Sigmoid colon (tissue), 7 donors: ENCODE measurements at places on chromosomes 4 and X. TPM values are rescaled to one million over a fixed set of nuclear protein-coding genes. Genes with fewer than 3 reads are reported as not detected.
A peak's percentile ranks its signal among the peaks of the same experiment; 100 is the strongest.

The ZNF732 gene
- not detected for total RNA-seq

The ASB12 gene
- total RNA-seq: not detected

The PLXNB3 gene
- 13.2 TPM for total RNA-seq

The NXF2 gene
- total RNA-seq: not detected

The TCEAL6 gene
- not detected for total RNA-seq

The CT45A2 gene
- not detected for total RNA-seq

The RTL3 gene
- total RNA-seq: 0.95 TPM

The TMEM192 gene
- total RNA-seq: 4.7 TPM

The IL13RA1 gene
- total RNA-seq: 54.2 TPM

The SLC26A1 gene
- not detected for total RNA-seq

The ZXDB gene
- total RNA-seq: 10.3 TPM

The ADAMTS3 gene
- 0.81 TPM for total RNA-seq

DNA sequence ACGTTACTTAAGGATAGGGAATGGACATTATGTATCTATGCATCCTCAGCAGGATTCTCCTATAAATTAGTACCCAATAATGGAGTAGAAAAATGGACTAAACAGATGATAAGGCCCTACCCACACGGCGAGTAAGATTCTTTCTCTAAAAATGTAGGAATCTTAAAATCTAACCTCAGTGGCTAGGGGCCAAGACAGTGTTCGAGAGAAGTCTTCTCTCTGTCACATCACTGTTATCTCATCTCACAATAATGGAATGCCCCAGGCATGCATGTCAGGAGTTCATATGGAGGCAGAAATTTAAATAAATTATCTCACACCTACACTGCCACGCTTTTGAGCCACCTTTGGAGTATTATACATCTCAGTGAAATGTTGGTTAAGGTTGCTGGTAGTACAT, 132.9 kb downstream of the LDB2 start:
- no peak for DNase-seq

GRCh38 chr4:162456106-162456505, 292.3 kb upstream of the FSTL5 start:
- no peak for DNase-seq

DNA sequence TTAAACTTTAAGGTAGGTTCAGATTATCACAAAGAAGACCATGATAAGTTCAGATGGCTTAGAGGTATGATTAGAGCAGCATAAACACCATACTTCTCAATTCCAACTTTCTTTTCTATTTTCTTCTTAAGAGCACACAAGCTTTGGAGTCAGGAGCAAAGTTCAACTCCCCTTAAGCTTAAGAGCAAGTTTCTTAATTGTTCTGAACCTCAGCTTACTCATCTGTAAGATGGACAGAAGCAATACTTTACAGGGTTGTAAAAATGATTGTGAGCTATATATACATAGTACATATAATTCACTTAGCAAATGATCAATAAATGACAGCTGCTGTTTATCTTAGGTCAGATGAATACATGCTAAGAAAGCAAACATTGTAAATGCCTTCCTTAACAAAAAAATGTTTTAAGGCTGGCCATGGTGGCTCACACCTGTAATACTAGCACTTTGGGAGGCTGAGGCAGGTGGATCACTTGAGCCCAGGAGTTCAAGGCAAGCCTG, 25.0 kb upstream of the RPS3A start:
- DNase-seq: no peak

GRCh38 chr4:12701384-12701783, 782.8 kb downstream of the RAB28 start:
- DNase-seq: no peak

DNA sequence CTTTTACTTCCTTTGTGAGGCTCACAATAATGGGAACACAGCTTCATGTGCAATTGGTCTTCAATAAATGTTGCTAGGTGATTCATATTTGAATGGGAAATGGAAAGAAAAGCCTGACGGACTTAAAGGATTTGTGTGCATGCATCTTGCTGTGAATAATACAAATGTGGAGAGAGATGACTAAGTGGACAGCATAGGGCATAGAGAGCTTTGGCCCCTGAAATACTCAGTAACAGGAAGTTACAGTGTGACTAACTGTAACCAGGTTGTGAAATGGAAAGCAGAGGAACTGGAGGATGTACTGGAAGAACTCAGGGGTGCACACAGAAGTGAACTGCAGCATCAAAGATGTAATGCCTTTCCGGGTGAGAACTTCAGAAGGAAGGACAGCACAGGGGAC, 206.7 kb downstream of the MGST2 start:
- no peak for DNase-seq

DNA sequence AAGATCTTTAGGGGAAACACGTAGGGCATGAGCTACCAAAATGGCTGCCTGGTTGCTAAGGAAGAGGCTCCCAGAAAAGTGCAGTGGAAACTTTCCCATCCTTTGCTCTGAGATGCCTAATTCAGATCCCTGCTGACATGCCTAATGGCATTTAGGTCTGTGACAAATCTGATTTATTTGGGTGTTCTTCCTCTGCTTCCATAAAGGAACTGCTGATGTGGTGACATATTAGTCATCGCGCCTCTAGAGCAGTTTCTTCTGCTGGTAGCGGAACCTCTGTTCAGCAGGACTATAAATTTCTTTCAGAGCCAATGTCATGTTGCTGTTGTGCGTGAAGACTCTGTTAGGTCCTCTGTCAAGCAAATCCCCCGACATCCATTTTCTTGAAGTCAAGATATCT, 310.0 kb downstream of the PDHA2 start:
- DNase-seq: no peak

DNA sequence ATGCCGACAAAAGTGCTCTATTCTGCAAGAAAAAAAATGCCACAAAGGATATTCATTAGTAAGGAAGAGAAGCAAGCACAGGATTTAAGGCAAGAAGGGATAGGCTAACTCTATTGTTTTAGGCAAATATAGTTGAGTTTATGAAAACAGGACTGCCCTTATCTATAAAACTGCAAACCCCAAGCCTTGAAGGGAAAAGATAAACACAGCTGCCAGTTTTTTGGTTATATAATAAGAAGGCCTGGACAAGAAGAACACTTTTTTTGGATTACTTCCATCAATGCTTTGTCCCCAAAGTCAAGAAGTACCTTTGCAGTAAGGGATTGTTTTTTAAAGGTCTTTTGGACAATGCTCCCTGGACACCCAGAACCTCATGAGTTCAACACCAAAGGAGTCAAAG, 45.4 kb upstream of the WWC2 start:
- no peak for DNase-seq

GRCh38 chr4:139167774-139168444, 9.1 kb downstream of the ELF2 start:
- DNase-seq: no peak

DNA sequence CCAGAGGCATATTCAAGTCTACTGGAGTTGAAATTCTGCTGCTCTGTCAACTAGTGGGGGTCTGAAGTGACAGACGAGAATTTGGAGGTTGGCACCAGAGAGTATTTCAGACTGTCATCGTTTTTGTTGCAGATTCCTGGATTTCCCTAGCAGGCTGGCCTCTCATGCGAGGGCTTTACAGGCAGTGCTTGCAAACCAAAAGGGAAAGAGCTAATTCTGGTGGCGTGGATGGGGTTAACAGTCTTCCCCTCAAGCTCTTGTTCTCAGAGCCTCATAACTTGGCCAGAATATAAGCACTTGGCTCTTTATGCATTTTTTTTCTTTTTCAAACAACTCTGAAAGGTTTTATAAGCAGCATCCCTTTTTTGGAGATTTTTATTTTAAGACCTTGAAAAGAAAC, at the start of gene SPARCL1:
Gene SPARCL1, minus strand, starts transcription at position 190 of the 400 bp plus-strand sequence. CDS start 29,802 bp downstream, outside the sequence.
- peak; percentile 86 for DNase-seq

DNA sequence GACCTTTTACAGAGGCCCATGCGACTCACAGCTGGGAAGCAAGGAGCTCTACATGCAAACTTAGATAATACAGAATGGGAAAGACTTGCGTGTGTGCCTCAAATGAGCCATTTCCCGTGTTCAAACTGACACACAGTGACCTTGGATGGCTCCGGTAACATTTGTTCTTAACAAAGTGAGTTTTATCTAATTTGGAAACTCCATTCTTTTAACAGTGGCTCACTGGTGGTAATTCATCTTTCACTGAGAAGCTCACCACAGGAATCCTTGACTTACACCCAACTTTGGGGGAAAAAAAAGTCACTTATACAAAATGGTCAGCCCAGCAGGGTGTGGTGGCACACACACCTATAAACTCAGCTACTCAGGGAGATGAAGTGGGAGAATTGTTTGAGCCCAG, 190.6 kb downstream of the LDB2 start:
- no peak for DNase-seq

GRCh38 chrX:25544641-25545040, 528.9 kb upstream of the ARX start:
- DNase-seq: no peak

DNA sequence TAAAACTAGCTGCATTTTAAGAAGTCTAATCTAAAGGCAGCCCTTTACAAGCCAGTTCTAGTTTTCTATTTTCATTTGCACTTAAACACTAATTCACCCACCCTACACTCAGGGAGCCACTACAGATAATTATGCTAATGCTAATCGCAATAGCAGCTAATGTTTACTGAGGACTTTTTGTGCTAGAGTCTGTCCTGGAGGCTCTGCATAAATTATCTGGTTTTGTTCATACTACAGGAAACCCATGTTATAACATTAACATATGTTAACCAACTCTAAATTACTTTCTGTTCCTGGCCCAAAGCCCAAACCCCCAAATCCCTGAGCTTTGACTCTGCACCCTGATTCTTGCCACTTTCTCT, 480 bp upstream of the RADX start:
- DNase-seq: no peak

- no peak for DNase-seq
These were observed 42.8 kb downstream of the AREG start for GRCh38 chr4:74487771-74488170.

GRCh38 chrX:49951524-49952193, 29.3 kb downstream of the CLCN5 start:
- DNase-seq: no peak

DNA sequence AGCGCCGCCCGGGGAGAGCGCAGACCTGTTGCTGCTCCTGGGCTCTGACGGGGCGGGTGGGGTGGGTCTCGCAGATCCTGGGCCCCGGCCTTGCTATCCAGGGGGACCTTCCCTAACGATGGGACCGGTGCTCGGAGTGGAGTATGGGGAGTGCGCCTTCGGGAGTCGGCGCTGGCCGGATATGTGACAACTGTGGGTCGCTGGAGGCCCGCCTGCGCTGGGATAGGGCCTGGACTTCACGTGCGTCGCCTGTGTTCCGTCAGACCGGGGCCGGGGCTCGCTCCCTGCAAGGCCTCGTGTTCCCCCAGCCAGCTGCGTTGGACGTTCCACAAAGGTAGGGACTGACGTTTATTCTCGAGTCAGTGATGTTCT, 1.3 kb downstream of the TBL1X start:
- peak; percentile 88 for DNase-seq

- no peak for DNase-seq
These were observed 67.1 kb upstream of the SPIN4 start for GRCh38 chrX:63418211-63418610.

DNA sequence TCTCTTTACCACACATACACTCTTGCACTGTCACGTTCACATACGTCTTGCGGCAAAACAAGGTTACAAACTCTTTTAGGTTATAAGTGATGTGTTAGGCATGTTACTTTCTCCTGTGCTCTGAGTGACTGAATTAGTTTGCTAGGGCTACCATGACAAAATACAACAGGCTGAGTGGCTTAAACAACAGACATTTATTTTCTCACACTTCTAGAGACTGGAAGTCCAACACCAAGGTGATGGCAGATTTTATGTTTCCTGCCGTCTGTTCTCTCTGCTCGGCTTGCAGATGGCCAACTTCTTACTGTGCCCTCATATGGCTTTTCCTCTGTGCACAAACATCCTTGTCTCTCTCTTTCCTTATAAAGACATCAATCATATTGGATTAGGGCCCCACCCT, 1224.3 kb upstream of the TENM3 start:
- no peak for DNase-seq

- no peak for DNase-seq
These were observed at the start of gene TMPRSS11A for GRCh38 chr4:67963356-67963755. TSS of gene TMPRSS11A (minus strand) at chr4:67963493. CDS start at chr4:67963393, 100 bp downstream.

DNA sequence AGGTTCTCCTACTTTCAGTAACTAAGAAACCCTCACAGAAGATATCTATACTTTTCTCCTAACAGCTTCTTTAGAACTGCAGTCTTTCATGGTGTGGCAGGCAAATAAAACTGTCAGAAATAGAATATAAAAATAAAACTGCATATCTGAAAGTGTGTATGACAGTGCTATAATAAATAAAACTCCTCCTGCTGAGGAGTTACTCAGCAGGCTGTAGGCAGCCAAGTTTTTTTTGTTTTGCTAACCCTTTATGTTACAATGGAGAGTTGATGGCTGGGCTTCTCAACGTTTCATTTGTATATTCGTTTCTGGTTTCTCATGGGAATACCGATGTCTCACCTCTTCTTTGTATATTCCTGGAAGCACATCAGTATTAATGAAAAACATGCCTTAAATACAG, 18.2 kb upstream of the UGT2B10 start:
- no peak for DNase-seq

DNA sequence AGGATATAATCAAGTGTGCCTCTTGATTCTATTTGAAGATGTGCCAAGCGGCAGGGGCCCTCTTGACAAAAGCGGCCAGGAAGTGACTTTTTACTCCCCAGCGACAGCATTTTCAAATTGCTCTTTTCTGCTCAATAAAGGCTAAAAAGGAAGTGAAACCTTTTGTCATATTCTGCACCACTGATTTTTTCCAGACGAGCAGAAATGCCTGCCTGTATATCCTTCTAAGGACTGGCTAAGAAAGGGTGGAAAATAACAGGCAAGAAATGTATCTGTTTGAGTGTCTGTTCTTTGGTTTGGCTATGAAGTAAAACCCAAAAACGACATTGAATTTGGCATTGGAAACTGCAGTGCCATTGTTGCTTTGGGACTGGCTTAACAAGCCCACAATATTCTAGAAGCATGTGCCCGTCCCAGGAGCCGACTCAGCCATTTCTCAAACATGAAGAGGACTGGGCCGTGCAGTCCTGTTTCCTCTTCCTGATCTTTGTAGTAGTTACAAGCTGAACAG, 25.4 kb downstream of the TMSB4X start:
- DNase-seq: no peak

GRCh38 chr4:122379239-122379638, 428 bp downstream of the ADAD1 start:
- DNase-seq: no peak

- no peak for DNase-seq
These were observed 87.8 kb downstream of the PLAC1 start for GRCh38 chrX:134570509-134570846.

DNA sequence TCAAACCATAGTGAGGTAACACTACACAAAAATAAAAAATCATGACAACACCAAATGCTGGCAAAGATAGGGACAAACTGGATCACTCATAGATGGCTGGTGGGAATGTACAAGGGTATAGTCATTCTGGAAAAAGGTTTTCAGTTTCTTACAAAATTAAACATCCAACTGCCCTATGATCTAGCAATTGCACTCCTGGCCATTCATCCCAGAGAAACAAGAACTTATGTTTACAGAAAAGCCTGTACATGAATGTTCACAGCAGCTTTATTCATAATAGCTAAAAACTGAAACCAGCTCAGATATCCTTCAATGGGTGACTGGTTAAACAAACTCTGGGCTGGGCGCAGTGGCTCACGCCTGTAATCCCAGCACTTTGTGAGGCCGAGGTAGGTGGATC, 43.3 kb downstream of the NYX start:
- DNase-seq: no peak

GRCh38 chr4:138277133-138277532, 35.0 kb upstream of the SLC7A11 start:
- DNase-seq: no peak
